ENCODE measurements at places on chromosomes 4 and X.

DNA sequence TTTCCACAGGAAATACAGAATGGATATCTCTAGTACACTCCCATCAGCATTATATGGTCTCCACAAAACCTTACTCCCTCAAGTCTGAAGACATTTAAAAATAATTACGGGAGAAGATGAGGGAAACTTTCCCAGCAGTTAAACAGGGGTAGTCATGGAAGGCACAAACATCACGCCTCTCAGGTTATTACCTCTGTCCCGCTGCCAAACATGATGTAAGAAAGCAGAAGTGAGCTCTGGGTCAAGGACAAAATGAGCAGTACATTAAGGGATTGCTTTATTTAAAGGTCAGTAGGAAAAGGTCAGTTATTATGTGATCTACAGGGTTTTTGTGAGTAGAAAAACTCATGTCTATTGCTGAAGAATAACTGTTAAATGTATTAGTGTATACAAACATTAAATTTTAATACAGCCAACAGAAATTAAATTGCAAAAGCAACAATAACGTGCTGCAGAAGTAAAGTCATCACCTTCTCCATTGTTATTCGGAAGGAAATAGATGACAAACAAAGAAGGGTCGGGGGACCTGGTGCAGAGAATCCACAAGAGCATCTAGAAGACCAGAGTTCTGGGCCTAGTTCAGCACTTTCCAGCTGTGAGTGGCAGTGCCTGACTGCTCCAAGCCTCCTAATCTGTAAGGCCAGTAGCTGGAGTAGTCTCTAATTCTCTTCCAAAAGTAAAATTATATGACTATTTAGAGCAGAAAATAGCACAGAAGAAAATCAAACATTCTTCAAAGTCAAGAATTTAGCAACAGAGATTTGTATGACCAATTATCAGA lies 171.2 kb downstream of the PPP3CA start:
- DNase-seq: no peak

DNA sequence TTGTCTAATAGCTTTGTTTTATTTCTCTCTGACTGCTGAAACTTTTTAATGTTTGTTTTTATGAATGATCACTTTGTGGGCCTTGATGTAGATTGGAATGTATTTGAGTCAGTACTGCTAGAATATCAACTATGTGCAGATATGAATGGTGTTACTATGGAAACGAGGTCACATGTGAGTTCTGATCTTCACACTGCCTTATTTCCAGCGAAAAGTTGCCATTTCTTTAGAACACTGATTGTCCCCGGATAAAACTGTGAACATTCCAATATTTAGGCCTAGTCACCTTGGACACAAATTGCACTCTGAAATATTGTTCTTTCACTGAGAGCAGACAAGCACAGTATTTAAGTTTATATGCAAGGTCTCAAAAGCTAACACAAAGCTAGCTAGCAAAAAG lies 27.2 kb upstream of the MAGED1 start:
- DNase-seq: no peak

GRCh38 chr4:101198682-101199339 lies 148.5 kb downstream of the PPP3CA start:
- DNase-seq: no peak

DNA sequence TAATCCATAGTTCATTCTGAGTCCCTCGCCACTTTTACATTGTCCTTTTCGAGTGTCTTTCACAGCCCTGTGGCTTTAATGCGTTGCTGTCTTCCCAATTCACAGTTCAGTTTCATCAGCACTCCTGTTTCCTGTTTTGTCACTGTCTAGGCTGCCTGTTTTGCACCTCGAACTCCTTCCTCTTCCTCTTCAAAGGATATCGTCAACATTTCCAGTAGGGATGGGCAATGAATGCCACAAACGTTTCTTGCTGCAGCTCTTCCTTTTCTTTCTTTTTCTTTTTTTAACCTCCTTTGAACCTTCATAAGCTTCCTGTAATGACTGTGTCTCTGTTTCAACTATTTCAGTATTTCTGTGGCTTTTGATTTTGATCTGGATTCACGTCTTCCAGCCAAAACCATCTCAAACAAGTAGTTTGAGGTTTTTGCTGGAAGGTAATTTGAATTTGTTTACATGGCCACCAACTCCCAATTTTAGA lies 105.4 kb downstream of the ANXA3 start:
- peak; percentile 86 for DNase-seq

DNA sequence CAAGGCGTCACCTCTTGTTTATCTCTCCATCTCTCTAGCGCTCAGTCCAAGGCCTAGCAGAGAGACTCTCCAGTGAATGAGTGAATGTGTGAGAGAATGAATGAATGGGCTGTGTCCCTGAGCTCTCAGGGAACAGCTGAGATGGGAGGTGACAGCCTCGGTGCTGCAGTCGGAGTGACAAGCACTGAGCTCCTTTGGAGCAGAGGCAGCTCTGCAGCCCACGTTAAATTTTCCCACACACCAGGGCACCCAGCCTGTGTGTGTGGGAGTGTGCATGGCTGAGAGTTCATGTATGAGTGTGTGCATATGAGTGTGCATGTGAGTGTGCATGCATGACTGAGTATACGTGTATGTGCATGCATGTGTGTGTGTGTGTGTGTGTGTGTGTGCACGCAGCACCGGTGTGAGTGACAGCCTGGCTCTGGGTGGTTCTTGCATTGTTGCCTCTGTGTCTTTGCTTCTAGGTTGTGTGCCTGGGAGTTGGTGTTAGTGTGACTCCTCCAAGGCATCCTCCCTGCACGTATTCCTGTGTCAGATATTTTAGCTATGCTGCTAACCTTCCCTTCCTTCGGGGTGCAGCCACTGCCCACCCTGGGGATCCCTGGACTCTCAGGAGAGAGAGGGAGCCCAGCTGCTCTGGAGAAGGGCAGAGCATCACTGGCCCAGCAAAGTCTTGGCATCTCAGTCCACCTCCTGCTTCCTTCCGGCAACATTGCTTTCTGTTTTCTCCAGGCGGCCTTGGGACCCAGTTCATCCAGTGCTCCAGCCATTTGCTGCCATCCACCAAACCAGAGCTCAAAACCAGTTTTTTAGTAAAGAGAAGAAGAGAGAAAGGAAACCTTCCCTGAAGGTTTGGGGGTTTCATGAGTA lies 98.6 kb downstream of the PPP2R2C start:
- no peak for DNase-seq

DNA sequence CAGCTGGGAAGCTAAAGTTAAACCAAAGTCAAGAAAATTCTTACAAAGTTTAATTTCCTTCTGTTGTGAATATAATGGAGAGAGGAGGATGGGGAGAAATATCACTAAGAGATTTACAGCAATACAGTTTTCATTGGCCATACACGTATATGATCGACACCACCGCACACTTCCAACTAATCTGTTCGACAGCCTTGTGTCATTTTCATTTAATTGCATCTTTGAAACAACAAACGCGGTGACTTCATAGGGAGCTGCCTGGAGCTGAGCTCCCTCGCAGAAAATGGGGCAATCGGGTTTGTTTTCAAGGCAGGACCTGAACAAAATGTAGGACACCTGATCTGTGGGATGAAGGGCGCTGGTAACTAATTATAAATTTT lies 1.3 kb downstream of the PTPN13 start:
- DNase-seq: no peak

GRCh38 chr4:114156371-114156770 lies 176.9 kb upstream of the ARSJ start:
- DNase-seq: no peak

DNA sequence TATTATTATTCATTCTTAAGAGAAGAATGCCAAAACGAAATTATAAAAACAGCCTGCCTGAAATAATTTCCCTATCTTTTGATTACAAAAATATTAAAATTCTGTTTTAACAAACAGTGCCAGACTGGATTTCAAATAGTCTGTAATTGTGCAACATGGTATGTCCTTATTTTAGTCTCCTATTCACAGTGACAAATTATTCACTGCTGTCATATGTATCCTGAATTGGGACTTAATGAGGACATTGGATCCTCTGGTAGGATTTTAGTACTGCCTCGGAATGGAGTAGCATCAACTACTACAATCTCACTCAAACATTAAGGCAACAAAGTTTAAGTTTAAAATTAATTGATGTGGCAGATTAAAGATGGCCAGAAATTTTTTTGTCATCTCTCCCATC lies 97.6 kb downstream of the CASK start:
- DNase-seq: no peak

GRCh38 chr4:185969657-185970056 lies 99.3 kb upstream of the TLR3 start:
- no peak for DNase-seq

- DNase-seq: no peak
Measured at GRCh38 chr4:154317201-154317999, 174.2 kb downstream of the DCHS2 start.

- no peak for DNase-seq
Measured at GRCh38 chrX:110172215-110172614, 145.7 kb downstream of the AMMECR1 start.

GRCh38 chr4:47510506-47511143 lies 25.6 kb downstream of the ATP10D start:
- peak; percentile 51 for DNase-seq

DNA sequence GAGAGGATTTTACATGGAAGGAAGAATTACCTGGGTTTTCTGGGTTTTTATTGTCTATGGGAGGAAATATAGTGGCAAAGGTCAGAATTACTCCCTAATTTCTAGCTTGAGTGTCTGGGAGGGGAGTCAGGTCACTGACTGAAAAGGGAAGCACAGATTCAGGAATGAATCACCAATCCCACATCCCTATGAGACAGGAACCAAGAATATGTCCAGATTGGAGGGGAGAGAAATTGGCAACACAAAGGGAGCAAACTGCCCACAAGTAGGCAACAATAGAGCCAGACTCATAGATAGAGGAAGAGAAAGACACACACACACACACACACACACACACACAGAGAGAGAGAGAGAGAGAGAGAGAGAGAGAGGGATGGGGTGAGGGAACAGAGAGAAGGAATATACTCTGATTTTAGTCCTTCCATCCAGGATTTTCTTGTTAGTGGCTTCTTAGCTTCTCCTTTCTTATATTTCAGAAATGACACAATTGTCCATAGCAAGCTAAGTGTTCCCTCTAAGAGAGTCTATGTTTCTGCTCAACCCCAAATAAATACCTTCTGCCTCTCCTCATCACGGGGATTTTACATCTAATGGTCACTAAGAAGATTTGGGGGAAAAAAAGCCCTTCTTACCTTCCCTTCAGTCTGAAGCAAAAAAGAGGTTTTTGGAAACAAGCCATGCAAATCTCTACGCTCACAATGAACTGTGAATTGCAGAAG lies 12.0 kb downstream of the P2RY10 start:
- no peak for DNase-seq

GRCh38 chr4:33974270-33974669 lies 2270.0 kb downstream of the ARAP2 start:
- DNase-seq: no peak

GRCh38 chr4:74946196-74946595 lies 13.3 kb downstream of the PARM1 start:
- DNase-seq: no peak

- no peak for DNase-seq
Measured at GRCh38 chr4:37463033-37463856, 218.7 kb downstream of the NWD2 start.

- DNase-seq: no peak
Measured at GRCh38 chr4:3220476-3221183, 28.3 kb upstream of the MSANTD1 start.

- no peak for DNase-seq
Measured at GRCh38 chr4:21457086-21457840, 491.3 kb downstream of the KCNIP4 start.

DNA sequence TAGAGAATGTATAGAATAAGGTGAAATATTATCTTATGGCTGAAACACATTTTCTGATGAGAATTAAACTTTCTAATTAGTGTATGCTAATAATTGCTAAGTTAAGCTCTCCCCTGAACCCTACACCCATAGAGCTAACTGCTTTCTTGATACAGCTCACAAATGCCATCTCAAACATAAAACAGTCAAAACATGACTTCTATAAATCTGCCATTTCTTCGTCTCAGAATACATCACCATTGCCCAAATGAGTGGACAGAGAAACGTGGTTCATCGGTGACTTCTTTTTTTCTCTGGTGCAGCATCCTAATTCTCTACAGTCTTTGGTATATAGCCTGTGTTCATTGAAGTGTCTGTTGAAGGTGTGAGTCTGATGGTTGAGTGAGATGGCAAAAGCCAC lies 554.6 kb downstream of the NLGN4X start:
- DNase-seq: no peak

- no peak for DNase-seq
Measured at GRCh38 chr4:113445286-113445685, 316.3 kb downstream of the CAMK2D start.

DNA sequence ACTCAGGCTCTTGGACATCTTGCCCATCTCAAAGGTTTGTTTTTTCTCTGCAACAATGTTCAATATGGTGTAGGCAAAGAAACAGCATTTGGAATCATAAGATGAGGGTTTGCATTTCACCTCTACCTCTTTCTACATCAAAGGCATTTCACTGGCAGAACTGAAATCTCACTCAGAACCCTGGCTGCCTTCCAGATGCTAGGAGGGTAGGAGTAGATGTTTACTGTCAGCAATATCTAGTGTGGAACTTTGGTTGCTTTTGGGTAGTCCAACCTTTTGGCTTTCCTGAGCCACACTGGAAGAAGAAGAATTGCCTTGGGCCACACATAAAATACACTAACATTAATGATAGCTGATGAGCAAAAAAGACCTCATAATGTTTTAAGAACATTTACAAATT lies 297.0 kb upstream of the KLF3 start:
- no peak for DNase-seq

GRCh38 chr4:41202820-41203568 lies 11.3 kb downstream of the APBB2 start:
- DNase-seq: no peak

- no peak for DNase-seq
Measured at GRCh38 chrX:8403988-8404387, 60.6 kb upstream of the VCX3B start.

- no peak for DNase-seq
Measured at GRCh38 chr4:7777871-7778509, 161.7 kb downstream of the AFAP1 start.

GRCh38 chrX:55546956-55547355 lies 57.3 kb upstream of the USP51 start:
- DNase-seq: peak; percentile 45

DNA sequence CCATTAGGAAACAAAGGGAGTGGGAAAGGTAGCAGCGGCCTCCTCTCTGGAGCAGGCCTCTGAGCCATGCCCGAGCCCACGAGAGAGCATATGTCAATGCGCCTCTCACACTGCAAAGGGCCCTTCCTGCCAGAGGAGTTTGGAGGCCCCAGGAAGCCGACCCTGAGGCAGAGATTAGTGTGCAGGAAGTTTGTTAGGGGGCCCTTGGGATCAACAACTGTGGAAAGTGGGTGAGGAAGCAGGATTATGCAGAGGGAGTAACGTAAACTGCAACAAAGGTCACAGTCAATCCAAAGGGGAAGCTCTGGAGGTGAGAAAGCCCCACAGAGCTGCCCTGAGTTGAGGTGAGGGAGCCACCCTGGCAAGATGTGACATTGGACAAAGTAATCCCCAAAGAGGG lies 17.4 kb downstream of the RTL5 start:
- DNase-seq: no peak

GRCh38 chrX:96837808-96838207 lies 45.9 kb upstream of the RPA4 start:
- DNase-seq: no peak

Measured in KBM-7 (cell line).